Activated CD4-positive, CD25-positive, alpha-beta regulatory T cell (primary cell): ENCODE measurements at places on chromosomes 13 and 19.
A peak's percentile ranks its signal among the peaks of the same experiment; 100 is the strongest.

DNA sequence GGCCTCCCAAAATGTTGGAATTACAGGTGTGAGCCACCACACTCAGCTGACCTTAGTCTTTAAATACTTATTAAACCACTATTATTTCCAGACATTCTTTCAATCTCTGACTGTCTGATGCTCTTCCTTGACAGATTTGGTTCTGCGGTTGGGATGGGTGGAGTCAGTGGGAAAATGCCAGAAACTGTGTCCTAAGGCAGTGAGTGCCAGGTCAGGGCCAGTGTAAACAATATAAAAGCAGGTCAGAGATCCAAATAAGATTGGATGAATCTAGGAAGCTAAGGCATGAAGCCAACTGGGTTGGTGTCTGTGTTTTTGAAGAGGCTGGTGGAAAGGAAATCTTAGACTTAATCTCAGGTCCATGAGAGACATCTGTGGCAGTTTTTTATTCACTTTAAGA, 74.7 kb downstream of the KLF5 start:
- no peak for DNase-seq

DNA sequence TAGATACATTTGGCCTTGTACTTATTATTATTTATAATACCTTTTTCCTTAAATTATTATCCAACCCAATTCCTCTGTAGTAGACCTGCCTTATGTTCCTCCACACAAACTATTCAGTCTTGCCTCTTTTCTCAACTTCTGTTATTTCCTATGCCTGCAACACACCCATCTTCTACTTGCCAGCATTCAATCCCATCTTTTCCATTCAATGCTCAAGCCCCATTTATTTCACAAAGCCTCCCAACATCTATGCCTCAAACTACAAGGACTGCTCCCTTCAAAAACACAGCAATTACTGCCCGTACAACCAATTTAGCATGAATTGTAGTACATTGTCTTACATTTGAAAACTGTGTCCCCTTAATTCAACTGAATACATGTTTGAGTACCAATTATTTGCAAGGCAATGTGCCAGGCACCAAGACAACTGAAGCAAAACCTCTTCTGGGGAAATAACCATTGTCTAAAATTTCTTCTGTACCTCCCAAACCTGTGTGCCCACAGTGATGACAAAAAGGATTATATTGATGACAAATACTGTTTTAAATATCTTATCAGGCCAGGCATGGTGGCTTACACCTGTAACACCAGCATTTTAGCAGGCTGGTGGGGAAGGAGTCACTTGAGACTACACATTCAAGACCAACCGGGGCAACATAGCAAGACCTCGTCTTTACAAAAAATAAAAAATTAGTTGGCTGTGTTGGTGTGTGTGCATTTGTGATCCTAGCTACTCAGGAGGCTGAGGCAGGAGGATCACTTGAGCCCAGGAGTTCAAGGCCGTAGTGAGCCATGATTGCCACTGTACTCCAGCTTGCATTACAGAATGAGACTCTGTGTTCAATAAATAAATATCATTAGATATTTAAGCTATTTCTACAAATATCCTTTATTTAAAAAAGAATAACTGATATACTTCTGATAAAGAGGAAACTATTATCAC, 35.1 kb downstream of the ELF1 start:
- no peak for DNase-seq

DNA sequence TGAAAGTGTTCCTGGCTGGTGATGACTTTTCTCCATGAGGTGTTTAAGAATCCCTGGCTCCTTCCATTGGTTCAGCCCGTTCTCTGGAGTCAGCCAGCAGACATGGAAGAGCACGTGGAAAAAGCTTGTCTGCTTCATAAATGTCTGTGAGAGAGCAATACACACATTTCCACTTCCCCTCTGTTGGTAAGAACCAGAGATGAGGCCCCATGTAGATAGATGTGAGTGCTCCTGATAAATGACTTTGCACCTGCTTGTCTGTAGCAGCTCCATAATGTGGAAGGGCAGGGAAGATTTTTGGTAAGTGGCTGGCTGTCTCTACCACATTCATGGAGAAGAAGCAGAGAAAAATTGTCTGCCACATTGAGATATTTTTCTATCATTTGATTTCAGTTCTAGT, 325.8 kb downstream of the LMO7 start:
- no peak for DNase-seq

DNA sequence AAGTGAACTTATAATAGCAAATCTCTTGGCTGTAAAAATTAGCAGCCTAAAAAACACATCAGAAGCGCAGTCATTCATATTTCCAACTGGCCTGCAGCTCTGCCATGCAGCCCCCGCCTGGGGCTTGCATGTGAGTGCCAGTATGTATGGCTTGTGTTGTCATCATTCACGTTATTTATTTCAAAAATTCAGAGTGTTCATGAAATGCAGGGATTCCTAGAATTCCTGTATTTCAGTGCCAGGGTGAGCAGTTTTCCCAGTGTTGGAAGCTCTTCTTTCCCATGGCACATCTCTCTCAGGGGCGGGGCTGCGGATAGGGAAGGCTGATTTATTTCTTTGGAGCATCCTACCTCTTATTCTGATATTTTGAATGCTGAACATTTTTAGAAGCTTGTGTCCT, 234.6 kb downstream of the FGF9 start:
- DNase-seq: no peak

DNA sequence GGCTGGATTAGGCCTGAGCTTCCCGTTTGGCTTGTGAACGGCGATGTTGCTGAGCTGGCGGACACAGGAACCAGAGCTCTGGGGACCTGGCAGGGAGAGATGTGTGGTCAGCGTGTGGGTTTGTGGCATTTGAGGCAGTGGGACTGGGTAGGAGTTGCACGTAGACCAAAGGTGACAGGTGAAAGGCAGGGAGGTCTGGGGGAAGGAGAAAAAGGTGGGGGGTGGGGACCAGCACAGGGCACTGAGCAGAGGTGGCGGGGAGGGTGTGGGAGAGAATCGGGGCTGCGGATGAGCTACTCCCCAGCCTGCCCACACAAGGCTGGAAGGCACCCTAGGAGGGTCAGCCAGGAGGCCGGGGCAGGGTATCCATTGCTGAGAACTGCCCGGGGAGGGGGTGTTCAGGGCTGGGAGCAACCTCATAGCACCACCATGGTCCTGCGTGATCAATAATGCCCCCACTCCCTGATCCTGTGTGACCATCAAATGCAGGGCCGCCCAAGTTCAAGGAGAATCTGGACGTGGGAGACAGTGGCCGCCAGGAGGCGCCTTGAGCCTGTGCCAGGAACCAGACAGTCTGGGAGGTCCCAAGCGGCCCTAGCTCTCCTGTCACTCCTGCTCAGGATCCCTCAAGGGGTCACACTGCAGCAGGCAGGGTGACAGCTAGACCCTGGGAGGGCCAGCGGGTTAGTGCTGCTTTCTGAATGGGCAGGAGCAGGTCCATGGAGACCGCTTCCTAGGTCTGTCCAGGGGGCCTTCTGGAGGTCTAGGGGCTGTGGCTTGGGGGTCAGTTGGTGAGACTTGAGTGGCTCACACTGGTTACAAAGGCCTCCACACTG, 12.8 kb upstream of the SELENOW start:
- DNase-seq: no peak

- DNase-seq: no peak
Measured at GRCh38 chr13:49366841-49367240, 77.0 kb downstream of the CAB39L start.

DNA sequence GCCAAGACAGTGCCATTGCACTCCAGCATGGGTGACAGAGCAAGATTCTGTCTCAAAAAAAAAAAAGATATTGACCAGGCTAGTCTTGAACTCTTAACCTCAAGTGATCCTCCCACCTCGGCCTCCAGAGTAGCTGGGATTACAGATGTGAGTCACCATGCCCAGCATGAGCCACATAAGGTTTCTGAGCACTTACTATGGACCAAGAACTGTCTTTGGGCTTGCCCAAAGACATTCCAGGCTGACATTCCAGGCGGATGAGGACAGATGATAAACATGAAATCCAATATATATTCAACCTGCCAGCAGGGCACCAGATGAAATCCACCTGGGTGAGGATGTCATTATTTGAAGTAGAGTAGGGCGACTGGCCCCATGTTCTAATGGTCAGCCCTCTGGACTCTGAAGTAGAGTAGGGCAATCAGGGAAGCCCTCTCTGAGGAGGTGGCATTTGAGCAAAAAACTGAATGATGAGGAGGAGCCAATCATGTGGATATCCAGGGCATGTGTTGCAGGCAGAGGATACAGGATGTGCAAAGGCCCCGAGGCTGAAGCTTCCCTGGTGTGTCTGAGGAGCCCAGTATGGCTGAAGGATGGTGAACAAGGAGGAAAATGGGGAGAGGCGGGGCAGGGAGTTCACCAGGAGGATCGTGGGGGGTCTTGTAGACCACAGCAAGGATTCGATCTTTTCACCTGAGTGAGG, 4.0 kb downstream of the C19orf38 start:
- DNase-seq: no peak

GRCh38 chr19:56153507-56153906, 12.4 kb downstream of the ZNF444 start:
- DNase-seq: no peak

- no peak for DNase-seq
Measured at GRCh38 chr13:98769736-98770135, 17.3 kb upstream of the SLC15A1 start.

- no peak for DNase-seq
Measured at GRCh38 chr19:42200116-42200715, 17.3 kb downstream of the DEDD2 start.

- DNase-seq: no peak
Measured at GRCh38 chr13:51981355-51981754, 29.9 kb downstream of the ATP7B start.

DNA sequence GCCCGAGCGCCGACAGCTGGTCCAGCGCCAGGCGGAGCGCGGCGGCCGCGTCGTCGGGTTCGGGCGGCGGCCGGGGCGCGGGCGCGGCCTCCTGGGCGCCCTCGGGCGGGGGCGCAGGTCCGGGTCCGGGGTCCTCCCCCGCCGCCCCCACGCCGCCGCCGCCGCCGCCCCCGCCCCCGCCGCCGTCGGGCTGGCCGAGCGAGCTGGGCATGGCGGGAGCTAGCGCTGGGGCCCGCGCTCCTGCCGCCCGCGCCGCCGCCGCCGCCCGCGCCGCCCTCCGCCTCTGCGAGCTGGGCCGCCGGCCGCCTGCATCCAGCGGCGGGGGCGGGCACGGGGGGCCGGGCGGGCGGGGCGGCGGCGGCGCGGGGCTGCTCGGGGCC, 287 bp downstream of the MEX3D start:
- DNase-seq: no peak

- no peak for DNase-seq
Measured at GRCh38 chr13:100063333-100063732, 25.6 kb upstream of the PCCA start.

DNA sequence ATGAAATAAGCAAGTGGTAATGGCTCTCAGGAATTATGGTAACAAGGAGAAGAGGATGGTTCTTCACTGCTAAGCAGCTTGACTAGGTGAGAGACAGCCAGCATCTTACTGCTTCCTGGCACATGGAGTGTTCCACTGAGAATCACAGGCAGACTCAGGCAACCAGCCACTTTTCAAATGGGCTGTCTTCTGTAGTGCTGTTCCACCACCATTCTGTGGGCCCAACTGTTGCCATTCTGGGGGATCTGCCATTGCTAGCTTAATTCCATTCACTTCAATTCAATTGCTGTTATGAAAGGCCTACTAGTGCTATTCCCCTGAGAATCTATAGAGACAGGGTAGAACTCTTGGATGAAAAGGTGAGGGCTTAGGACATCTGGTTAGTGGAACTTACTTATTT, 341.9 kb downstream of the KCNRG start:
- DNase-seq: no peak

DNA sequence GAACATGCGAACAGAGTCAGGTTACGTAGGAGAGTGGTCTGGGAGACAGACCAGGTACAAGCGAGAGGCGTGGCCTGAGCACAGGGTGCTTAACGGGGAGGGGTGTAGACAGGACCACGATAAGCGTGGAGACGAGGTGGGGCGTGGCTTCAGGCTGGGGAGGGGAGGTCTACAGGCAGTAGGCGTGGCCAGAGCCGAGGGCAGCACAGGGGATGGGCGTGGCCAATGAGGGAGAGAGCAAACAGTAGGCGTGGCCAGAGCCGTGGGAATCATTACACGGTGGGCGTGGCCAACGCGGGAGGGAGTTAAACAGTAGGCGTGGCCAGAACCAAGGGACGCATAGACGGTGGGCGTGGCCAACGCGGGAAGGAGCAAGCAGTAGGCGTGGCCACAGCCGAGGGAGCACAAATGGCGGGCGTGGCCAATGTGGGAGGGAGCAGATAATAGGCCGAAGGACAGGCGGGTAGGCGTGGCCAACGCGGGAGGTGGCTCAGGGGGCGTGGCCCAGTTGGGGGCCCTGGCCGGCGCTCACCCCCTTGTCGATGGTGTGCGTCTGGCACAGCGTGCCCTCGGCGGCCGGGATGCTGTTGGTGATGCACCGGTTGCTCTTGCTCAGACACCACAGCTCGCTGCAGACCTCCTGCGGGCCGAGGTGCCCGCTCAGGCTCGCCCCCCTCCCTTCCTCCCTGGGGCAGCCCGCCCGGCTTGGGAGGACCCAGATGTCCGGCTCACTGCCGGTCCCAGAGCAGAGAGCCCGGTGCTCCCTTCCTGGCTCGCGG, 15.2 kb upstream of the MYO1F start:
- peak; percentile 90 for DNase-seq

DNA sequence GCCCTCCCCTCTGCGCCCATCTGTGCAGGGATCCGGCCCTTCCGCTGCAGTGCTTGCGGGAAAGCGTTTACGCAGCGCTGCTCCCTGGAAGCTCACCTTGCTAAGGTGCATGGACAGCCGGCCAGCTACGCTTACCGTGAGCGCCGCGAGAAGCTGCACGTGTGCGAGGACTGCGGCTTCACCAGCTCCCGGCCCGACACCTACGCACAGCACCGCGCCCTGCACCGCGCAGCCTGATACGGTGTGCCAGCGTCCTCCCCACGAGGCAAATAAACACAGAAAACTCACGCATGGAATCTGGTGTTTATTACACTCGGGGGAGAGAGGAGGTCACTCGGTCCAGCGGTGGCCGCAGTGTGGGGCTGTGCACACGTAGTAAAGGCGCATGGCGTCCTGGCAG, 1.2 kb downstream of the POLR2I start:
- no peak for DNase-seq

GRCh38 chr19:58514564-58515022, 2.8 kb upstream of the SLC27A5 start:
- DNase-seq: no peak

GRCh38 chr19:35618857-35619256, 6.3 kb downstream of the HAUS5 start:
- no peak for DNase-seq

DNA sequence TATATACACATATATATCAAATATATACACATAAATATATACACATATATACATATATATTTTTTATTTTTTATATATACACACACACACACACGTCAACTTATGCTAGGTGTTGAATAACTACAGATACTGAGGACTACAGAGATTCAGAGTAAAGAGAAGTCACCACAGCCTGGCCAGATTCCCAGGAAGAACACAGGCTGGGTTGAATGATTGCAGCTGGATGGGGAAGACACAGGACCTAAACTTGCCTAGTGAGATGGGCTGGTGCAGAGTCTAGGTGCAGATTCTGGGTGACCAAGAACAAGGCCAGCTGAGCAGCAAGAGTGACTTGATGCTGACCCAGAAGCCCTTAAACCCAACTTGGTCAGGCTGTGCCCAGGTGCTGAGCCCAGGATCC, 241.3 kb downstream of the KCTD12 start:
- DNase-seq: no peak
